Activated T-helper 2 cell treated with anti-CD3 and anti-CD28 coated beads, Interferon-gamma antibody, Interleukin-2, Interleukin-4, amounts not matched to agents 10 μg/mL and 5 μg/mL and 100 μg/mL, durations not matched to agents 14 hours and 24 hours and 36 hours (primary cell): ENCODE measurements at places on chromosomes 2 and 18. TPM values are rescaled to one million over a fixed set of nuclear protein-coding genes. Genes with fewer than 3 reads are reported as not detected.

Gene EN1
- total RNA-seq = not detected in 2 replicates

GRCh38 chr2:135985826-135986393, 484 bp upstream of the DARS1 start:
- no peak for DNase-seq
- peaks cover 44% of the 10 kb centered on the region for H3K36me3 ChIP-seq
- H3K4me1 ChIP-seq = peaks cover 38% of the 10 kb centered on the region

Gene SCN2A
- total RNA-seq = 0.05 TPM in 1 of 2 replicates, not detected in the other

DNA sequence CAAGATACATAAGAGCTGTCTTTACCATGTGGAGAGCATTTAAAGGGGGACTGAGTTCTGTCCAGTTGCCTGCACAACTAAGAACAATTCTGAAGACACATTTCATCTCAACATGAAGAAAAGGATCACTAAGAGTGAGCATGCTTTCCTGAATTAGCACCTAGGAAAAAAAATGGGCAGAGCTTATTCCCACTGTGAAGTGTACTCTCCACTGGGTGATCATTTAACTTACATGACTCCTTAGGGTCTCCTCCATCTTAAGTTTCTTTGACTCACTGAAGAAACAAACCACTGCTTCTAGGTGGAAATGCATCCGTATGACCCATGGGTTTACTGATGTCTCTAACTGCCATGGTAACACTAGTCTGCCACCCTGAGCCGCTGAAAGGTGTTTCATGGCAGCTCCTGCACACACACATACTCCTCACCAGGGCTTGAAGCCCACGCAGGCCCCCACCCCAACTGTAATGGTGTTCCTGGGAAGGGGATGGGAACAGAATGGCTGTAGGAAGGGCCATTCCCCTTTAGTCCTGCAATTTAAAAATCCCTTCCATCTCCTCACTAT, 27.1 kb downstream of the HDLBP start:
- no peak for DNase-seq
- H3K36me3 ChIP-seq = peaks cover 45% of the 10 kb centered on the region
- peaks cover 30% of the 10 kb centered on the region for H3K4me1 ChIP-seq
- no peak overlapping the region for H3K27ac ChIP-seq
- no peak overlapping the region for H3K4me3 ChIP-seq

DNA sequence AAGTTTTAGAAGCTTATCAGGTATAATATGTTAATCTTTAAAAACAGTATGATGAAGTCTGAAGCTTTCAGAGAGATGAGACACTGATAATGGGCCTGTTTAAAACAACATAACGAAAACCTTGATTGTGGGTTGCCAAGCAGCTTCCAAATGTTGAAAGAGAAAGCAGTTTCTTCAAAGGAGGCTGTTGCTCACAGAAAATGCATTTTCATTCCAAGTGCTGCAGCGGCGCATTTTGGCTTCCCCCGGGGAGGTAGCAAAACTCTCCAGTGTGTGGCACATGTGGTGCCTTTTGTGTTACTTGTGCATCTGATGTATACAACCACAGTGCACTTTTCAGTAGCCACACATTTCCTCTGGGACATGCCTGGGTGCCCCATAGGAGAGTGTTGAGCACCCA, 66.1 kb downstream of the TMEFF2 start:
- no peak for DNase-seq
- H3K4me1 ChIP-seq = no peaks in the 10 kb centered on the region
- peaks cover 3% of the 10 kb centered on the region for H3K27me3 ChIP-seq
- H3K36me3 ChIP-seq = no peaks in the 10 kb centered on the region
- no peak overlapping the region for H3K27ac ChIP-seq

GRCh38 chr2:85485815-85486214, 53.2 kb upstream of the MAT2A start:
- H3K27ac ChIP-seq = no peak overlapping the region
- H3K4me1 ChIP-seq = no peaks in the 10 kb centered on the region
- H3K4me3 ChIP-seq = no peak overlapping the region

DNA sequence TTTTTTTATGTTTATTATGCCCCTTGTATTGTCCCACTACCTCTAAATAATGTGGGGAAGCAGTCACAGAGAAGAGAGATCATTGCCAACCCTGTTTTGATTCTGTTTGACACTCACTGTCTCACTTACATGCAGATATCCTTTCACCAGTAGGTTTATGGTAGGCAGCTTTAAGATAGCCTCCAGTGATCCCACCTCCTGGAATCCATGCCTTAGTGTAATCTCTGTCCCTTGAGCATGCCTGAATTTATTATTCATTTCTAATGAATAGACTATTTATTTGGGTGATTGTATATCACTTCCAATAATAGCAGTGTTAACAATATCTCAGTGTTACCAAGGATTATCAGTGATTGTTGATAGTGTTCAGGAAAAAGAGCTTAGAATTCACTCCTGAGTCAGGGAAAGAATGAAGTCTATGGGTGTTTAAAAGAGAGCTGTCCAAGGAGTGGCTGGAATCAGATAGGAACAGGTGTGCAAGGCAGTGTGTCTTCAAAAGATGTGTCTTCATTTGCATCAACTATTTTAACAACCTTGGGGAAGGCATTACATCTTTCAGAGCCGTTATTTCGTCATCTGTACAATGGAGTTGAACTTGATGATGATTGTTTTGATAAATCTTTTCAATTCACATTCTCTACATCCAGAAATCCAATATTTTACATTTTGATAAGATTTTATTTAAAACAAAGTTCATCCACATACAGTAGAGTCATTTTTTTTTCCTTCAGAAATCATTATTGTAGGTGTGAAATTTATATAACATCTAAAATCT, 31.9 kb downstream of the PKP4 start:
- H3K27me3 ChIP-seq = no peaks in the 10 kb centered on the region
- H3K27ac ChIP-seq = no peak overlapping the region
- no peaks in the 10 kb centered on the region for H3K36me3 ChIP-seq
- DNase-seq = no peak

GRCh38 chr2:2324119-2324518, 7.0 kb downstream of the MYT1L start:
- H3K27me3 ChIP-seq = no peaks in the 10 kb centered on the region
- no peak overlapping the region for H3K4me3 ChIP-seq
- no peaks in the 10 kb centered on the region for H3K4me1 ChIP-seq
- no peak overlapping the region for H3K27ac ChIP-seq
- DNase-seq = no peak

DNA sequence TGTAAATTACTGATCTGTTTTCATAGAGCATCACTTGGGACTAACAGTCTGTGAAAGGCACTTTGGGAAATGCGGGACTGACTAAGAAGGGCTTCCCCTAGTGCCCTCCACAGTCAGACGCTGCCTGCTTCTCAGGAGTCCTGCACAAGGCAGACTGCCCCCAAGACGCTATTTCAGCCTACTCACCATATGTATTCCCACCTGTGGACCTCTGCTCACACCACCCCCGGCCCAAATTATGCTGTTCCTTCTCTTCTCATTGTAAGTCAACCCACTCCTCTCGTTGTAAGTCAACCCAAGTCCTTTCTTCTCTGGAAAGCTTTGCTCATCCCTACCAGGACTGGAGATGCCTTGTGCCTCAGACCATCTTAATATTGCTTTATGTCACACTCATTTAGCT, 175.3 kb downstream of the GFPT1 start:
- no peak for DNase-seq
- H3K4me1 ChIP-seq = no peaks in the 10 kb centered on the region
- H3K27me3 ChIP-seq = peaks cover 10% of the 10 kb centered on the region
- H3K27ac ChIP-seq = no peak overlapping the region
- H3K4me3 ChIP-seq = no peak overlapping the region

Gene RESP18
- not detected in 2 replicates for total RNA-seq
